ENCODE measurements at places on chromosomes 5 and 9.

DNA sequence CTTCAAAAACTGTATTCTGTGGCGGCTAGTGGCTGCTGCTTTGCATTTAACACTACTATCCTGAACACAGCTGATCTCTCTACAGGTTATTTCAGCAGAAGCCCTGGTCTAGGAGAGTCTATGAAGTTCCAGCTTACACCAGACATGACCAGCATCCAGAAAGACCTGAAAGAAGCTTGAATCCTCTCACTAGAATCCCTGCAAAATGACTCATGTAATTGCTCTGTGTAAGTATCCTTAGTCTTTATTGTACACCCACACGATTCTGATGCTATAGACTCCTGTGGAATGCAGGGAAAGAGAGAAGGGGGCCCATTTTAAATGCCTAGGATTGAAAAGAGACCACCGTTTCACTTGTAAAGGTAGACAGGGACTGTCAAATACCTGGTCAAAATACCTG is 859 bp upstream of the GRIA1 start:
- DNase-seq: no peak

- no peak for DNase-seq
These were observed 6.6 kb upstream of the PCSK1 start for GRCh38 chr5:96439477-96440184.

DNA sequence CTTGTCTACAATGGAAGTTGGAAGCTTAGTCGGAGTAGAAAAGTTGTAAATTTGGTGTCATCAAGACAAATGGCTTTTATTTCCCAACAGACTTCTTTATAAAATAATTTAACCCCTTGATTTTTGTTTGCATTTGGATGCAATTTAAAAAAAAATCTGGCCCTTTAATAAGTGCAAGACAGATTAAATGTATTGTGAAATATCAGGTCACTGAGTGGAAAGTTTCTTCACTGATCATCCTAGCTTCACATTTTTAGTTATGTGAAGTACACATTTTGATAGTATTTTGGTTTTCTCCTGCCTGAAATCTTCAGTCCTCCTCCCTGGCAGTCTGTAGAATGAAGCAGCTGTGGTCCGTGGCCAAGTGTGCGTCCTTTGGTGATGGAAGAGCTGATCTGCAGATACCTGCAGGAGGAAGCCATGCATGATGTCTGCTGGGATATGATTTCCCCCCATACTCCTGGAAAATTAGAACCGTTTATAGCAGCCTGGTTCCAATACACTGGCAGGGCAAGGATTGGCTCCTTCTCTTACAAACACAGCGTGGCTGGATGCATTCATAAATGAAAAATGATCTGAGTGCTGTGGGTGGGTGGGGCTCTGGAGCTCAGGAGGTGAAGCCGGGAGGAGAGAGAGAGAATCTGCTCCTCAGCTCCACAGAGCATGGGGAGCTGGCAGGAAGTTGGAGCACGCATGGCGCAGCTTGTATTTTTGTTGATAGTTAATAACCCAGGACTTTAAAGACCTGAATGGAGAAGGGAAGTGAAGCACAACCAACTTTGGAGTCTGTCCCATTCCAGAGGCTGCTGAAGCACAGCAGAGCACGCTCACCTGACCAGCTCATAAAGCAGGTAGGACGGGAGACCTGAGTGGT is 238.4 kb downstream of the GOLPH3 start:
- no peak for DNase-seq

DNA sequence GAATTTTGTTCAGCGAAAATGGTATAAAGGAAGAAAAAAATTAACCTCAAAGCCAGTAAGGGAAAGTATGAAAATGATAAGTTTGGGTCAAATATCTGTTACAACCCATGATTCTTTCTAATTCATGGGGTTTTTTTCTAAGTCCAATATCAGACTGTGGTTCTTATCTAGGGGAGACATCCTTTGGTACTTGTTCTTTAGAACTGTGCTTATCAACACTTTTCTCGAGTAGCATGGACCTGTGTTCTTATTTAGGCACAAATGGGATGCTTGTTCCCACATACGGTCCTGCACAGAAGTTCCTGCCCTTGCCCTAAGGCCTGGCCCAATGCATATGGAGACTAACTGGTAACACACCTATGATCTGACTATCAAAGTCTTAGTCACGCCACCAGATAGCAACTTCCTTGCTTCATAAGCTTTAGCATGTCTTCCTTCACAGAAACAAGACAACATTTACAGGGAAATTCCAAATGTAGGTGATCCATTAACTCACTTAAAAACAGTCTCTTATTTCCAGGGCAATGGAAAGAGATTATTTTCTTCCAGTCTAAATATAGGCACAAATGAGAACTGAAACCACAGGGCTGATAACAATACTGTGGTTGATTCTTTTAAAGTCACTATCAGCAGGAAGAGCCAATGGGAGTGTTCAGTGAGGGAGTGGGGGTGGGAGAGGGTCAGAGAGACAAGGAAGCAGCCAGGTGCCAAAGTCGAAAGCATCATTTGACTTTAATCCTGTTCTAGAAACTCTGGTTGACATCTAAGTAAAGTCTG is 268.8 kb upstream of the ANKRD55 start:
- DNase-seq: no peak

- no peak for DNase-seq
These were observed 292.0 kb downstream of the FANCC start for GRCh38 chr9:95025213-95026147.

GRCh38 chr5:137833463-137833862 is 34.2 kb upstream of the MYOT start:
- no peak for DNase-seq

- DNase-seq: no peak
These were observed 162.9 kb downstream of the FGF1 start for GRCh38 chr5:142522983-142523382.

GRCh38 chr5:127757576-127757975 is 54.4 kb downstream of the CCDC192 start:
- no peak for DNase-seq

DNA sequence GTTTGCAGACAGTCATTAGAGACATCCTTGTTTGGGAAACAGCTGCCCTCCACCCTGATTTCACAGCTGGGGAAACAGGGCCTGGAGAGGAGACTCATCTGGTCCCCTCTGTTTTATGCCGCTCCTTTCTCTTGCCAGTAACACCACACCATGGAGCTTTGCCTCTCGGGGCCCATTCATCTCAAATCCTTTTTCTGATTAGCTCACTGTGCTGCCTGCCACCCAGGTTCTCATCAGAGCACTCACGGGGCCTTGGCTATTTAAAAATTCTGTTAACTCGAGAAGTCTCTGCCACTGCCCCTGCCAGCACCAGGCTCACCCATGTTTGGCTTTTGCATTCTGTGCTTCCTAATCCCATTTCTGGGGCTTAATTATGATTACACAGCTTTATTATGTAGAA is 36.8 kb upstream of the C5orf58 start:
- DNase-seq: no peak

DNA sequence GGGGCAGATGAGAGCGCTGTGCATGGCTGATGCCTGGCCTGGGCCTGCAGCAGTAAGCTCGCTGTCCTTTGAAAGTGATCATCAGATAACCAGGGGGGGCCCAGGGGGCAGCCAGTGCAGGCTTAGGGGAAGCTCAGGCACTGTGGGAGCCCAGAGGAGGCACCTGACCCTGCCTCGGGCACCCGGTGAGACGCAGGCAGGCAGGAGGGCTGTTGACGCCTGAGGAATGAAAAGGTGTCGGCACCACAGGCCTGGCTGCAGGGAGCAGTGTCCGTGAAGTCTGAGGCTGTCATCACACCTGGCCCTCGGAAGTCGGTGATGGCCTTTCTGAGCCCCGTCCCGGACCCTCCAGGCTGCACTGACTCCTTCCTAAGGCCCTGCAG is 84.6 kb downstream of the RXRA start:
- DNase-seq: no peak

DNA sequence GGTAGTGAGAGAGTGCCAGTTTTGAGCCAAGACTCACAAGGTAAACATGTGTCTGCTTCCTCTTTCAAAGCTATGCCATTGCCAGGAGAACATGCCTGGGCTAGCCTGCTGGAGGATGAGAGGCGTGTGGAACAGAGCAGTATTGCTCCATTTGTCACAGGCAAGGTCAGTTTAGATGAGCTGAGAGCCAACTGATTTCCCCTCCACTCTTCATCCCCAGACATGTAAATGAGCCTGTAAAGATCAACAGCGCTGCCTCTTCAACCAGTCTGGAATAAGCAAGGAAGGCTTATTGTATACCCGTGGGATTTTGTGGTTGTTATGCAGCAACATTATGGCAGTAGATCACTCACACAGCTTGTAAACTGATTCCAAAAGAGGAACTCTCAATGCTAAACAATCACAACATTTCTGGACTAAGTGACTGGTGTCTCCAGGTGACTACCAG is 8.2 kb upstream of the GDNF start:
- DNase-seq: no peak

DNA sequence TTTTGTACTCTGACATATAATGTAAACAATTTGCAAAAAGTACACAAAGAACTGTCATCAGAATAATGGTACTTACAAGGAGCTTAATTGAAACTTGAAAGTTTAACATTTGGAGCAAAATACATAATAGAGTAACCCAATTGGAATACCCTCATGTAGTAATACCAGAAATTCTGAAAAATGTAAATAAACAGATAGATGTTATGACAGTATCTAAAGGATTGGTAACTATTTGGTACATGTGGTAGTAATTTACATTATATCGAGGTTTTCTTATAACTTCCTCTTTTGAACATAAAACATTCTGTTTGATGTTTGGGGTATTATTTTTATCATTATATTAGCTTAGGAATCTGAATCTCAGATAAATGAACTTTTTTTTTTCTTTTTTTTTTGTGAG is 211.7 kb upstream of the ELL2 start:
- no peak for DNase-seq

DNA sequence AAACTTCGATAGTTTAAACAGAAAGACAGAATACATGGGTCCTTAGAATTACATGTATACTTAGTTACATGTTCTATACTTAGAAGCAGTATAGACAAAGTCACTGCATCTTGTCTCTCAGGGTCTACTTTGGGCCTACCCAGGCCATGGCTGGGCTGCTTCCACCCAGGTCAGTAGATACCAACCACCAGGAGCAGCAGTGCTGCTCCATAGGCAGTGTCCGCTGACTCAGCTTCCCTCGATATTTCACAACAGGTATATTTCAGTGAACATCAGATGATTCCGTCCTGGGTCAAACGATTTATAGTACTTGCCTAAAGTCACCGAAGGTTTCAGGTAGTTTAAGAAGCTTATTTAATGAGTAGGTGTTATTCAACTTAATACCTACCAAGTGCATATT is 18.0 kb downstream of the IARS1 start:
- no peak for DNase-seq

GRCh38 chr9:18905883-18906629 is 127.0 kb downstream of the SAXO1 start:
- no peak for DNase-seq

- DNase-seq: no peak
These were observed 278.3 kb upstream of the TUT7 start for GRCh38 chr9:86632537-86632936.

DNA sequence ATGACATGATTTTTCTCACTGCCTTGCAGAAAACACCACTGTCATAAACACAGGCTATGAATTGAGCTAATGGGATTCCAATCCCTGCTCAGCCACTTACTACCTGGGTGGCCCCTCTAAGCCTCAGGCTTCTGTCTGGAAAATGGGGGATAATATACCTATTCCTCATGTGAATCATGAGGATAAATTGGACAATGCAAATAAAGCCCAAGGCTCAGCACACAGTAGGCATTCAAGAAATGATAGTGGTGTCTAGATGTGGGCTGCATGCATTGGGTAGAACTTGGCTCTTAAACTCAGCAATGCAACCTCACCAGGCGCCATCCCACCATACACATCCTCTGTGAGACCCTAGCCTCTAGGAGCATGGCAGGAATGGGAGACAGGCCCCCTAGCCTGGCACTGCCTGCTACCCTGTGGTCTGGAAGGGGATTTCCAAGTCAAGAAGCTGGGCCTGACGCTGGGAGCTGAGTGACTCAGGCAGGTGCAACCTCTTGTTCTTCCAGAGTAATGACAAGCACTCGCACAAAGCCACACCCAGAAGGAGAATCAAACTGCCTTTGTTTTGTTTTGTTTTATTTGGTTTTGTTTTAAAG is 2.3 kb upstream of the TNIP1 start:
- peak; percentile 31 for DNase-seq

- no peak for DNase-seq
These were observed 145.4 kb downstream of the SYK start for GRCh38 chr9:90946982-90947381.

DNA sequence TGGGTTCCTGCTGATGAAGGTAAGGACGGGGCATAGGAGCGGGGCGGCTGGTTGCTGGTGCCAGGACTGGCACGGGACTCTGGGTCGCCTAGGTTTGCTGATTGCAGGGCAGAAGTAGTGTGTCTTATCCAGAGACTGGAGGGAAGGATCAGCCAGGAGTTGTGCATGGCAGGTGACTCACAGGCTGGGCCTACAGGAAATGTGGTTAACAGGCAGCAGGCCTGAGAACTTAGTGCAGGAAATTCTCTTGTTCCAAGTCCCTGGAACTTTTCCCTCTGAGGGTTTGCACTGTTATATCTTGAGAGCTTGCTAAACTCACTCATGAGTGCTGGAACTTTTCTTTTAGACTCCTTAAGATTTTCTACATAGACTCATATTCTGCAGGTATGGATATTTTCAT is 95.1 kb downstream of the ANXA2R start:
- no peak for DNase-seq

DNA sequence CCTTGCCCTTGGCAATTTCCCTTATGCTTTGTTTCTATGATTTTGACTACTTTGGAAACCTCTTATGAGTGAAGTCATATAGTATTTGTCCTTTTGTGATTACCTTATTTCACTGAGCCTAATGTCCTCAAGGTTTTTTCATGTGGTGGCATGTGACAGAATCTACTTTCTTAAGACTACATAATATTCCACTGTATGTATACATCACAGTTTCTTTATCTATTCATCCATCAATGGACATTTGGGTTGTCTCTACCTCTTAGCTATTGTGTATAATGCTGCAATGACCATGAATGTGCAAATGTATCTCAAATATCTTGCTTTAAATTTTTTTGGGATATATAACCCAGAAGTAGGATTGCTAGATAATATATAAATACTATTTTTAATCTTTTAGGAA is 96.4 kb upstream of the ALDH1A1 start:
- DNase-seq: no peak
